Cerebellar nuclear complex (tissue), 1 donor: ENCODE measurements at places on chromosomes 6 and 20.

- DNase-seq = no peak
Observed at GRCh38 chr6:10431423-10432164, 16.7 kb upstream of the TFAP2A start.

DNA sequence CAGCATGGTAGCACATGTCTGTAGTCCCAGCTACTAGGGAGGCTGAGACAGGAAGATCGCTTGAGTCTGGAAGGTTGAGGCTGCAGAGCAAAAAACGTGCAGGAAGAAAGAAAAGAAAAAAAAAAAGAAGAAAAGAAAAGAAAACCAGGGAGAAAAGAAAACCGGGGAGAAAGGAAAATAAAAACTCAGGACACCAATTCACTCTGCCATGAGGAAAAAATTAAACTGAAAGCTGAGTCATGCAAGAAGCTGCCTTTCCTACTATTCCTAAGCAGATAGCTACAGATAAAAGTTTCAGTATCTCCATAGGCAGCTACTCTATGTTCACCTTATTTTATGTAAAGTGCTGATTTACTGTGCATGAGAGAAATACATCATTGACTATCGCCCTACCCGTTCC, 10.5 kb downstream of the PTGIS start:
- DNase-seq = no peak

- no peak for DNase-seq
Observed at GRCh38 chr6:99276747-99277146, 72.7 kb downstream of the FAXC start.

GRCh38 chr20:38308047-38308438, 4.1 kb downstream of the BPI start:
- no peak for DNase-seq

DNA sequence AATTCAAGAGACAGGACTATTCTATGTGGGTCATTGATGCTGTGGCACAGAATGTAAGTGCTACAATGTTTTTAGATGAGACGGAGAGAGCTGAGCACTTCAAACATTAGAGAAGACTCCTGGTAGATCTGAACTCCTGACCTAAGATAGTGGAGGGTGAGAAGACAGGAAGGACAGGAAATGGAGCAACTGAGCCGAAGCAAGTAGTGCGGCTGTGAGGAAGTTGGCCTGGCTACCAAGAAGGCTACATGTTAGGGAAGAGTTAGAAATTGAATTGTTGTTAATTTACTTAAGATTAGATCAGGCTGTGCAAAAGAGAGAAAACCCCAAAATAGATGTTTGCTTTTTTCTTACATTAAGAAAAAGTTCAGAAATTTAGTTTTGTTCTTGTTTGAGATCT, 14.4 kb upstream of the MLIP start:
- DNase-seq = no peak

- DNase-seq = no peak
Observed at GRCh38 chr6:19781269-19781668, 55.9 kb upstream of the ID4 start.

GRCh38 chr6:21103626-21104224, 489.8 kb upstream of the SOX4 start:
- no peak for DNase-seq

DNA sequence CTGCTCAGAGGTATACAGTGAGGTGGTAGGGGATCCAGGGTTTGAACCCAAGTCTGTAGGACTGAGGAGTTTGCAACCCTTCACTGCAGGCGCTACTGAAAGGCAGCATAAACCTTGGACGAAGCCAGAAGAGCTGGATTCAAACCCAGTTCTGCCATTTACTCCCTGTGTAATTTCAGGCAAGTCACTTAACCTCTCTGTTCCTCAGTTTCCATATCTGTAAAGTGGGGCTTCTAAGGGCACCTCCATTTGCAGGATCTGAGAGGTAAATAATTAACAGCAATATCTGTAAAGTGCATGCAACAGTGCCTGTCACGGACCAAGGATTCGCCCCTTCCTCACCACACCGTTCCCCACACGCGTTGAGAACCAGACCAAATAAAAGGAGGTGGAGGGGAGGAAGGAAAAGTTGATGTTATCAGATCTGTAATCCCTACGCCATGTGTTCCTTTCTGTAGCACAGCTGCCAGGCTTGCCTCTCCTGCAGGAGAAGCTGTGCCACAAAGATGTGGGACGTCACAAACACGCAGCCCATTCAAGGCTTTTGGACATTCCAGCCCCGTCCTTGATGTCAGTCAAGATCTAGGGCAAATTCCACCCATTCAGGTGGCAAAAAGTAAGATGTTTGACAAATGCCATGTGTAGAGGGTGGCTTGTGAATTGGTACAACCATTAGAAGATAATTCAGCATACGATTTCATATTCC, 9.8 kb downstream of the RIPOR3 start:
- no peak for DNase-seq

- DNase-seq = no peak
Observed at GRCh38 chr6:75620381-75621304, 19.0 kb downstream of the SENP6 start.

DNA sequence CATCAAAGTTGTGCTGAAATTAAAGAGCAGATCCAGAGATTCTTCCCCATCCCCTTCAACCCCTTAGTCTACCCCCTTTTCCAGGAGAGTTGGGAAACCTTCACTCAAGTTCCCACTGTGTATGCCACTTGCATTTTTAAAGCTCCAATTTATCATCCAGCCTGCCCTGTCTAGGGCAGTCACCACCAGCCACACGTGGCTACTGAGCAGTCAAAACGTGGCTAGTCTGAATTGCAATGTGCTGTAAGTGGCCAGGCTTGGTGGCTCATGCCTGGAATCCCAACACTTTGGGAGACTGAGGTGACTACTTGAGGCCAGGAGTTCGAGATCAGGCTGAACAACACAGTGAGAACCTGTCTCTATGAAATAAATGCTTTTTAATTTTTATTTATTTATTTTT, 34.9 kb downstream of the ERGIC3 start:
- no peak for DNase-seq

- DNase-seq = no peak
Observed at GRCh38 chr6:117512987-117513573, 30.6 kb downstream of the DCBLD1 start.
